ENCODE measurements at places on chromosomes 1 and 21.

- no peak for DNase-seq
Measured at GRCh38 chr1:170096806-170097340, 22.4 kb upstream of the KIFAP3 start.

- no peak for DNase-seq
Measured at GRCh38 chr1:91876781-91877573, 9.0 kb downstream of the TGFBR3 start.

DNA sequence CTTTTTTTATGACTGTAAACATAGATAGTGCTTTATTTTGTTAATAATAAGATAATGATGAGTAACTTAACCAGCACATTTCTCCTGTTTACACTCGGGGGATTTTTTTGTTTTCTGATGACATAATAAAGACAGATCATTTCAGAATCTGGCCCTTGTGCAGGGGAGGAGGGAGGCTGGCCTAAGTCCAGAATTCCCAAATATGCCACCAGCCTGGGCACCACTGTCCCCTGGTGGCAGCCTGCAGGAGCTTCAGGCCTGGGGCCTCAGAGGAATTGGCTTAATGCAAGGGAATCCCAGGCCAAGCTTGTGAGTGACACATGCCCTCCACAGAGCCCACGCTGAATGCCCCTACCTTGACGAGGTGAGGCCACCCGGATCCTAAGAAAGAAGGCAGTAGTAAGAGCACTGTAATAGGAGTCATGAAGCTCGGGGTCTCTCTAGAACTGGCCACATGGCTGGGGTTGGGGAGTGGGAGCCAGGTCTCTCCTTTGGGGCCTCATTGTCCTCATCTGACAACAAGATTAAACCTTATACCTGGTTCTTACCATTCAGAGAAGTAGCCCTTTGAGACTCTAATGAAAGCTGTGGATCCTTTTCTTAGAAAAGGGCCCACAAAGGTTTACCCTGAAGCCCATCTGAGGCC lies 24.1 kb downstream of the ETNK2 start:
- no peak for DNase-seq

- no peak for DNase-seq
Measured at GRCh38 chr1:174333437-174333836, 114.3 kb upstream of the GPR52 start.

DNA sequence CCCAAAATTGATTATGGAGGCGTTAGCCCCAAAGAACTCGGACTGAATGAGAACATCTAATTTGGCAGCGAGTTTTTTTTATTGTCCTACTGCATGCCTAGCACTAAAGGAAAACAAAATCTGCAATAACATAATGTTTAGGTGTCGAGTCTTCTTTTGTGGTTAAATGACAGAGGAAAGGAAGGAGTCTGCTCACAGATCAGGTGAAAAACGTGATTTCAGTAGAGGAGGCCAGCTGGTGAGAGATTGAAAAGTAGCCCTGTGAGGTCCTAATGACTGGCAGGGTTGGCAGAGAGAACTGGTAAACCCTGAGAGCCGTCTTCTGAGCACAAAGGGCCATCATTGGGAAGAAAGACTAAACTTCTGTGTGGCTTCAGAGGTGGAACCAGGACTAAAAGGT lies 24.2 kb downstream of the WDTC1 start:
- no peak for DNase-seq

DNA sequence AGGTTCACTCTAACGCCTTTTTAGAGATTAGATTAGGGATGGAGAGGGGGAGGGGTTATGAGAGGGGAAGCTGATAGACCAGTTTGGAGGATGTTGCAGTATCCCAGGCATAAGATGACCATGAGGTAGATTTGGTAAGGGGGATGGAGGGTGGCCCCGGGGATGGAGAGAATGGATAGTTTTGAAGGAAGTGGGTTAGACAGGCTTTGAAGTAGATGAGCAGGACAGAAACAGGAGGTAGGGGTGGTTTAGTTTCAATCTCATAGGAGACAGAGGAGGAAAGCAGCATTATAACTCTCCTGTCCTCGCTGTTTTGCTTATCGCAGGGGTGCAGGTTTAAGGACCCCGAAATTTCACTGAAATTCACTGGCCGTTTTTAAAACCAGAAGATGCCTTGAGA lies 11.8 kb downstream of the UBIAD1 start:
- DNase-seq: no peak

DNA sequence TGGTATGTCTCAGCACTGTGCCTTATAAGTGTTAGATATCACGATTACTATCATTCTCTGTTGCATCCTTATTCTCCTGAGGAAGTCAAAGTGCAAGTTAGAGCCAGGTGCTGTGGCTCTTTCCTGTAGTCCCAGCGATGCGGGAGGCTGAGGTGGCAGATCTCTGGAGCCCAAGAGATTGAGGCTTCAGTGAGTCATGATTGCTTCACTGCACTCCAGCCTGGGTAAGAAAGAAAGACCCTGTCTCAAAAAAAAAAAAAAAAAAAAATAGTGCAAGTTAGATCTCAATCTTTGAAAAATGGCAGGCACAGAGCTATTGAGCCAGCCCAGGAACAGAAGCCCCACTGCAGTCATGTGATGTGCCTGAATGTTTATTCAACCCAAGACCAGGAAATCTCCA lies 147.8 kb upstream of the POGK start:
- DNase-seq: no peak

DNA sequence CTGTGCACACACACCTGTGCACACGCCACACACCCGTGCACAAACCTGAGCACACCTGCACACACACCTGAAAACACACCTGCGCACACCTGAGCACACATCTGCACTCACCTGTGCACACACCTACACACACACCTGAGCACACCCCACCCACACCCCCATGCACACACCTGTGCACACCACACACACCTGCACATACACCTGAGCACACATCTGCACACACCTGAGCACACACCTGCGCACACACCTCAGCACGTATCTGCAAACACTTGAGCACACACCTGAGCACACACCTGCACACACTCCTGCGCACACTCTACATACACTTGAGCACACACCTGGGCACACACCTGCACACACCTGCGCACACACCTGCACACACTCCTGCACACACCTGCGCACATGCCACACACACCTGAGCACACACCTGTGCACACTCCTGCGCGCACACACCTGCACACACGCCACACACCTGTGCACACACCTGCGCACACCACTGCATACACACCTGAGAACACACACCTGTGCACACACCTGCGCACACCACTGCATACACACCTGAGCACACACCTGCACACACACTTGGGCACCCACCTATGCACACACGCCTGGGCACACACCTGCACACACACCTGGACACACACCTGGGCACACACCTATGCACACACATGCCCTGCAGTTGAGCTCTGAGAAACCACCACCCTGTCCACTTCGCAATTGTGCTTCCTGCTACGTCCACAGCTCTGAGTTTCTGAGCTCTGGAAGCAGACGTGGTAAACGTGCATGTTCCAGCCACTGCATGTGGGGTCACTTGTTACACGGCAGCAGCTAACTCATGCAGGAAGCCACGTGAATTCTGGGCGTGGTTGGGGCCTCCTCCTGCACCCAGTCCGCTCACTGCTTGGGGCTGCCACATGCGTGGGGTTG lies 8.0 kb upstream of the C1orf159 start:
- no peak for DNase-seq

- DNase-seq: no peak
Measured at GRCh38 chr1:64523413-64524337, 53.7 kb downstream of the CACHD1 start.

DNA sequence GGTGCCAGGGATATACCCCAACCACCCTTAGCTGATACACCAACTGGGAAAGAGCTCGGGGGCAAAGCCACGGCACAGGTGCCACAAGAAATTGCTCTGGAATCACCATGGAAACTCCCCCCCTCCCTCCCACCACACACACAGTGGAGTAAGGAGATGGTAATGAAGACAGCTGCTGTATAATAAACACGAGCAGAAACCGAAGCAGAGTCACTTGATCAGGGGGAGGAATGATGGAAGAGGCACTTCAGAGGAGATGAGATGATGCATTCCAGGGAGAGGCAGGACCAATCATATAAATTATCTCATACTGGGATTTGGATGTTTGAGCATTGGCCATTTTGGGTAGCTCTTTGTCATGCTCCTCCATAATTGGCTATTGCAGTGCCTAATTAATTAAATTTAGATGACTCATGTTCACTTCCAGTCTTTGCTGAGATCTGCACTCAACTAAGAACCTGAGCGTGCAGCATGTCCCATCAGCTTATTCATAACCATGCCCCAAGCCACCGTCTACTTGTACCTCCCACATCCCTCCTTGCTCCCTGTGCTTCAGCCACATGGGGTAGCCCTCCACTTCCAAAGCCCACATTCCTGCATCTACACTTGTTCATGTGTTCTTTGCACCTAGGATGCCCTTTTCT lies 189.5 kb downstream of the ZSCAN20 start:
- DNase-seq: no peak
